ENCODE measurements at places on chromosomes 7 and 10.
A peak's percentile ranks its signal among the peaks of the same experiment; 100 is the strongest.

- no peak for DNase-seq
Observed at GRCh38 chr10:35079763-35080162, 10.4 kb downstream of the CUL2 start.

DNA sequence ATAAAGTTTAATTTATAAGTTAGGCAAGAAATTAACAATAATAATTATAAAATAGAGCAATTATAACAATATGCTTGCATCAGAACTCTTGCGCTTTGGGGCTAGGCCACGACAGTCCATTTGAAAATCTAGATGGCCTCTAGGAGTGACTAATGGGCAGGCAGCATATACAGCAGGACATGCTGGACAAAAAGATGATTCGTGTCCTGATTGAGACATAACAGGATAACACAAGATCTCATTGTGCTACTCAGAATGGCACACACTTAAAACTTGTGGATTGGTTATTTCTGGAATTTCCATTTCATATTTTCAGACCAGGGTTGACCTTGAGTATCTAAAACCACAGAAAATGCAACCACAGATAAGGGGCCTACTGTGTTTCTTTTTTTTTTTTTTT is 27.5 kb downstream of the CTNNA3 start:
- no peak for DNase-seq

DNA sequence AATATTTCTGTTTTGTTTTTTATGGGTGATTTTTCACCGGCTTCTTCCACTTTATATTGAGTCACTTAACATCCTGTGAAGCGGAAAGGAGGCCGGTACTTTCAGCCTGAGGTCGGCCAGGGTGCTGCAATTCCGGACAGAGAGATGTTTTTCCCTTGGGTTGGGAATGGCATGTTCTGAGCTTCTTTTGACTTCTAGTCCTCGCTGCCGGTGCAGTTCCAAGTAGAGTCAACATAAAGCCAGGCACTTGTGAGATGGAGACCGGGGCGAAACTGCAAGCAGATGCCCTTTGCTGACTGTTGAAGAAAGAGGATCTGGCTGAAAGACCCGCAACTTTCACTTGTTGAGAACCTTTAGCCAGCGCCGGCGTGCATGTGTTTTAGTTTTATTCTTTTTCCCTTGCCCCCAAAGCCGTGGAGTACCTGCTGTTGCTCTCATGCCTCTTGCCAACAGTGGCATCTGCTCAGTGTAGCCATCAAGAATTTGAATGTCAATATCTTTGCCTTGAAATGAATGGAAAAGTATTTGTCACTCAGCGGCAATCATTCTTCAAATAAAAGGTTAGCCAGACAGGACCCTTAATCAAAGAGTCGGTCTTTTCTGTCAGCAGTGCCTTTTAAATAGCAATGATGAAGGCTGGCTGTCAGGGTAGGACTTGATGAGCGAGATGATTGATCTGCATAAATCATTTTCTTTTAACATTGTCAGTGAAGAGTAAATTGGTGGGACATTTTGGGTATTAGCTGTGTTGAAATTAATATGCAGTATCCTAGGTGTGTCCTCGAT is 351.2 kb downstream of the LRMDA start:
- no peak for DNase-seq

DNA sequence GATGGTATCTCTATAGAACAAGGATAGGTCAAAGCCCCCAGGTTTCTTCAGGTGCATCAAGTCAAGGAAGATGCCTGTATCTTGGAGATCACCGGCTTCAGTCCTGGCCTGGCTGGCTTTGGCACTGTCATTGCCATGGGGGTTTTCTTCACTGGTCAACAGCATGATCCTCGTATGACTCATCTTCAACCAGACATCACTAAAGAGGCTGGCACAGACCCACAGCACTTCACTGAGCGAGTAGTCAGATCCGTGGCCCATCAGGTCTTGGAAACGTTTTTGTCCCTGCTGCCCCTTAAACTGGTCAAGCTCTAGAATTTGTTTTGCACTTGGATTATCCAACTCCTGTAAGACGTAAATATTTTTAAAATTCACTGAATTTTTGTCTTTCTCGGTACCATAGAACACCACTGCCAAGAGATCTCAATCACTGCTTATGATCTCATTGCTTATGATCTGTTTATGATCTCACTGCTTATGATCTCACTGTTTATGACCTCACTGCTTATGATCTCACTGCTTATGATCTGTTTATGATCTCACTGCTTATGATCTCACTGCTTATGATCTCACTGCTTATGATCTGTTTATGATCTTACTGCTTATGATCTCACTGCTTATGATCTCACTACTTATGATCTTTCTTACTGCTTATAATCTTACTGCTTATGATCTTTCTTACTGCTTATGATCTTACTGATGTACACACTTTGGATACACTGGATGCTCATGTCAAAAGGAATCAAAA is 135.2 kb downstream of the CYP26A1 start:
- no peak for DNase-seq

- DNase-seq = no peak
Observed at GRCh38 chr7:25913598-25914224, 238.3 kb upstream of the NFE2L3 start.

- DNase-seq = no peak
Observed at GRCh38 chr7:47379629-47380324, 202.1 kb downstream of the TNS3 start.

- no peak for DNase-seq
Observed at GRCh38 chr10:30445711-30446110, 11.7 kb downstream of the MAP3K8 start.

- no peak for DNase-seq
Observed at GRCh38 chr10:29266641-29267040, 22.2 kb upstream of the LYZL1 start.

- DNase-seq = no peak
Observed at GRCh38 chr10:49760789-49761188, 1.3 kb downstream of the OGDHL start.

GRCh38 chr7:41878309-41879295 is 175.7 kb upstream of the INHBA start:
- no peak for DNase-seq

DNA sequence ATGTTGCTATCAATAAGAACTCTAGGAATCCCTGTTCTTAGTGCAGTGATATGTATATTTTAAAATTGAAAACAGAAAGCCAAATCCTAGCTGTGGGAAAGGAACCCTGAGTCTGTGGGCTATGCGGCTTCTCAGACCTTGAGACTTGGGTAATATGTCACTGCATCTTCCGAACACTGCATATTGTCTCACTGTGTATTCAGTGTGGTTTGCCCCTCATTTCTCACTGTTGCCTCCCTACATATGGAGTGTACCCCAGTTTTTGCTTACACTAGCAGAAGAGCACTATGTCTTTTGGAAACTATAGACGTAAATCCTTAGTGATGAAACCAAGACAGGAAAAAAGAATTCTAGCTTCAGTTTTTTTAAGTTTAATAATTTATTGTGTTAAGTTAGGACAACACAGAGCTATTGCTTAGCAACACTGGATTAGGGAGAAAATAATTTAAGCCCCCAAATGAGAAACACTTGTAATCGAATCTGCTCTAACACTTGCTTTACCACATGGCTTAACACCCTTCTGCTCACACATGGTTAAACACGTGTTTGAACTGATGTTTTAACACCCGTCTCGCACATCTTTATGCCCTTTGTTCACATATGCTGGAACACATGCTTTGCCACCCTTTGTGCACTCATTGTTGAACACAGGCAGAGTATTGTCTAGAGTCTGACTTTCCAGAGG is 251.3 kb downstream of the VTI1A start:
- DNase-seq = no peak

- DNase-seq = peak; percentile 40
Observed at GRCh38 chr7:12524794-12525386, 45.6 kb upstream of the SCIN start.

DNA sequence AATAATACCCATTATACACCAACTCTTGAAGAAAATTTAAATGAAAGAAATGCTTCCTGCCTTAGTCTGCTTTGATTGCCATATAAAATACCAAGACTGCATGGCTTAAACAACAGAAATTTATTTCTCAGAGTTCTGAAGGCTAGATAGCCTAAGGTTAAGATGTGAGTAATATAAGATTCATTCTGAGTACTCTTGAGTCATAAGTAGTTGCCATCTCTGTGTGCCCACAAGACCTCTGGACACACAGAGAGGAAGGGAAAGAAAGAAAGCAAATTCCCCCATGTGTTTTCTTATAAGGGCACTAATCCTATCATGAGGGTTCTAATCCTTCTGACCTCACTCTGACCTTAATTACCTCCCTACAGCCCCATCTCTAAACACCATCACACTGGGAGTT is 201.2 kb downstream of the PTN start:
- no peak for DNase-seq

- no peak for DNase-seq
Observed at GRCh38 chr7:148379677-148380076, 210.9 kb upstream of the C7orf33 start.

DNA sequence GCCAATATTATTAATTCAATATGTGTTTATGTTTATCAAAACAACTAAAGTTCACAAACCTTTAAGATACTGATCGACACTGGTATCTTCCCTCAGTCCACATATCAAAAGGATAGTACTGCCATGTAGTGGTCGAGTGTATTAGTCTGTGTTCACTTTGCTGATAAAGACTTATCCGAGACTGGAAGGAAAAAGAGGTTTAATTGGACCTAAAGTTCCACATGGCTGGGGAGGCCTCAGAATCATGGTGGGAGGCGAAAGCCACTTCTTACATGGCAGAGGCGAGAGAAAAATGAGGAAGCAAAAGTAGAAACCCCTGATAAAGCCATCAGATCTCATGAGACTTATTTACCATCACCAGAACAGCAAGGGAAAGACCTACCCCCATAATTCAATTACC is 325.4 kb upstream of the PHF14 start:
- DNase-seq = no peak

DNA sequence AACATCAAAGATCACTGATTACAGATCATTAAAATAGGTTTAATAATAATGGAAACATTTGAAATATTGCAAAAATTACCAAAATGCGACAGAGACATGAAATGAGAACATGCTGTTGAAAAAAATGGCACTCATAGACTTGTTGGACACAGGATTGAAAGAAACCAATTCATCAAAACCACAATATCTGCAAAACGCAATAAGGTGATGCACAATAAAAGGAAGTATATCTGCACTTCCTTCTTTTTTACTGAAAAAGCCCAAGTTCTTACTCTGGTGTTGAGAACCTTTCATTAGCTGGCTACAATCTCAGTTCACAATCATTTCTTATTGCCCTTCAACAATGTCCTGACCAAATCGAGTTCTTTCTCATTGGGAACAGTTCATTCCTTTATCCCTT is 28.7 kb downstream of the TMEM106B start:
- DNase-seq = no peak

DNA sequence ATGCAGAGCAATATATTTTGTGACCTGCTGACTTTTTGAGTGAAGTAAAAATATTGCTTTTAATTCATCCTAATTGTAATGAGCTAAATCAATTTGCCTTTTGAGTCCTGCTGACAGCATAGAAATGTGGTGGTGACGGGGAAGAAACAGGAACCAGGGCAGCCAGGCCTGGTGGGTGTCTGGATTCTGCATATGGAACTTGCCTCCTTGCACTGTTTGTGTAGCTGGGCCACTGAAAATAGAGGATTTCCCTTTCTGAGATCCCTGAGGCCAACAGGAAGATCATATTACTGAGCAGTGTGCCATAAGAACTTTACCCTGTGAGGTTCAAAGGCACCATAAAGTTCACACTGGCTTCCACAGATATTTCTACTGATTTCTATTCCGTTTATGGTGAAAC is 488.4 kb upstream of the AKR1E2 start:
- DNase-seq = no peak

DNA sequence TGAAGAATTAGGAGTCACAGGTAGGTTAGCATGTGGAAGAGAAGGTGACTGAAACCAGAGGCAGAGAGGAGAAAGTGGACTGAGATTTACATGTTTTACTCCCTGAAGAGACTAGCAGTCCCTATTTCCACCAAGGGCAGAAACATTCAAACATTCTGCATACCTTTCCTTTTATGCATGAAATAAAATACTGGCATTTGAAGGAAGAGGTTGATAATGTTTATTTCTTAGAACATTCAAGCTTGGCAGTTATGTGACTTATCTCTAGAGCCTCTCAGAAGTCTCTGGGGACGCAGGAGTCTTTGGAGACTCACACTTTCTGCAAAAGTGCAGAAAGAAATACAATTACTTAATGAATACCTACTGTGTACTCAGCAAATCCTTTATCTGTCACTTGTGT is 507.1 kb upstream of the C7orf33 start:
- no peak for DNase-seq

DNA sequence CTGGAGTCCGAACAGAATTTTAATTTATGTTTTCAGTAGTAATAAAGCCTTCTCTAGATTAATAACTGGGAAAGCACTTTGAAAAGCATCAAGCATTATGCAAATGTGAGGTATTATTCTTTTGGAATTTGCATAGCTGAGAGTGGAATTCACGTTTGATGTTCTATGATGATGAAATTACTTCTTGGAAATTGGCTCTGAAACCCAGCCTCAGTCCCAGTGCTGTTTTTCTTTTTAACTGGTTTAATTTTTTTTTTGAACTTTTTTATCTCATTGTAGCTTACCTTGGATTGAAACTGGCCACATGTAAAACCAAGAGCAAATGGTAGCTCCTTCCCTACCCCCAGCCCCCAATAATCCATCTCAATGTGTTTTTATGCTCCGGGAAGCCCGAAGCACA is 1.2 kb downstream of the TBXAS1 start:
- no peak for DNase-seq

DNA sequence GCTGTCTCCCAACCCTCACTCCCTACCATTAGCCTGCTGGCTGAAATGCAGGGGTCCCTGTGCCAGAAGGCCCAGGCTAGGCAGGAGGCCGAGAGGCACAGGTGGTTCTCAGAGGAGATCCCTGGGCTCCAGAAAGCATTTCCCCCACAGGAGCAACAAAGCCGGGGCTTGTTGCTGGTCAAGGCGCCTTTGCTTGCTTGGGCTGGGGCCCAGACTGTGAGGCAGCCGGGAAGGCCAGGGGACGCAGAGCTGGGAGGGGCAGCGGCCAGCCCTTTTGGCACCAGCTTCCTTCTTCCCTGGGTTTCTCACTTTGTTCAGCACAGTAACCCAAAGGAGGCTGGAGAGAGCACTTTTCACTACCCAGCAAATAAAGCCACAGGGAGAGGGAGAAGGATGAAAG is 48.6 kb downstream of the FBXW4 start:
- no peak for DNase-seq

GRCh38 chr10:69318867-69319727 is 40.8 kb downstream of the HK1 start:
- peak; percentile 62 for DNase-seq

DNA sequence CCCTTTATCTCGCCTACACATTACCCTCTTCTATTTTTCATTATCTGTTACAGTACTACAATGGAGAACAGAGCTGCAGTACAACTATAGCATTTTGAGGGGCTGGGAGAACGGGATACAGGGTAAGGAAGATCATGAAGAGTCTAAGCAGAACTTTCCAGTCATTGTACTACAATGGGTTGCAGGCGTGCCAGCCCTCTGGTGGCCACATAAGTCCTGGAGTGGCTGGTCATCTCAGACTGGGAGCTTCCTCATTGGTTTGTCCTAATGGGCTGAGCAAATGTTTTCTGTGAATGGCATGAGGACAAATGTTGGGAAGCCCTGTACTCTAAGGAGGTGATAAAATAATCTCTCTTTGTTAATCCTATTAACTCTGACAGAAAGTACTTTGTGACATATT is 33.0 kb downstream of the TMEM106B start:
- no peak for DNase-seq

GRCh38 chr10:110617425-110618229 is 26.5 kb upstream of the RBM20 start:
- DNase-seq = peak; percentile 14
